Kidney (tissue), 22 donors: ENCODE measurements at places on chromosomes 7 and 10. TPM values are rescaled to one million over a fixed set of nuclear protein-coding genes. Genes with fewer than 3 reads are reported as not detected.

- no peak for DNase-seq
These were observed 20.0 kb upstream of the C10orf90 start for GRCh38 chr10:126690534-126690933.

GRCh38 chr7:94182721-94183120 is 178.6 kb upstream of the BET1 start:
- DNase-seq = no peak

CRTAC1 gene
- 6.1 TPM for total RNA-seq

SPDYE16 gene
- 0.31 TPM for total RNA-seq

CCDC172 gene
- not detected for total RNA-seq

DNA sequence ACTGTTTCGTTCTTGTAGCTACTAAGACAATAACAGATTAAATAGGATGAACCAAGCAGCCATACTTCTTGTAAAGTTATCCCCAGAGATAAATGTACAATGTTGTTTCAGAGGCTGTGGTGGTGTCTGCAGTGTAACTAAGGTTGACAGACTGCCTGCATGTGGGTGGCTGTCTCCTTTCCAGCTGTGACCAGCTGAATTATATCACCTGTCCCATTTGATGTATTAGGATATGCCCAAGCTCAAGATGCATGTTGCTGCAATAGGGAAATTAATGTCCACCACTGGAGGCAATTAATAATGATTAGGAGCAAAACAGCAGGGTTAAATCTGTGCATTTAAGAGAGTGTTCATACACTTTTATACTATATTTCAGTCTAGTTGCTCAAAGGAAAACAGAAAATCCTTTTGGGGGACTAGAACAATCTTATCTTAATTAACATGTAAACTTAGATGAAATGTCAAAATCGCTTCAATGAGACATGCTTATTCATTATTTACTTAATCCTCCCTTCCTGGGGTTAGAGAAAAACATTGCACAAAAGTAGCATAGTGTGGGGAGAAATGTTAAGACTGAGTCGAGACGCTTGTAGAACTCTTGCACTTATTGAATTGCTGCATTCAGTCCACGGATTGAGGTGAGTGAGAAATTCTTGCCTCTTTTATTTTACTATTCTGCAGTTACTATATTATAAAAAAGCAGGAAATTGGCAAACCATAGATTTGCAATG is 269.0 kb downstream of the SNX10 start:
- peak; percentile 84 for DNase-seq

DNA sequence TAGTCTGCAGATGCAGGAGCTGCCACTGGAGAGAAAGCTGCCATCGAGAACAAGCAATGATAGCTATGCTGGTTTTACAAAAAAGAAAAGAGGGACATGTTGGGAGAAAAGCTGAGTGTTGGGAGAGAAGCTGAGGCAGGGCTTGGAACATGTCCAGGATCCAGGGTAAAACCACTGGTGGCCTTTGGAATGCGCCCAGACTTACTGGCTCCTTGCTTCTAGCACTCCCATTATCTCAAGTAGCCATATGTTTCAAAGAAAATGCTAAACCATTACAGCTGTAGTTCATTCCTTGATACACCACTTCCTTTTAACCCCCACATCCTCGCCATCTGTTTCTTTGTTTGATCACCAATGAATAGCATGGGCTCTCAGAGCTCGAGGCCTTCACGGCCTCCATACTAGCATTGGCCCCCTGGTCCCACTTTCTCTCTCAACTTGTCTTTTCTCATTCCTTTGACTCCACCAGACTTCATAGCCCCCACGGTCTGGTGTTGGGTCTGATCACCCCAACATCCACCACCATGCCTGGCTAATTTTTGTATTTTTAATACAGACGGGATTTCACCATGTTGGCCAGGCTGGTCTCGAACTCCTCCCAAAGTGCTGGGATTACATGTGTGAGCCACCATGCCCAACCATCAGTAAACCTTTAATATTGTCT is 23.8 kb upstream of the PLAC9 start:
- no peak for DNase-seq

GRCh38 chr10:17061418-17061817 is 68.2 kb downstream of the CUBN start:
- no peak for DNase-seq

DNA sequence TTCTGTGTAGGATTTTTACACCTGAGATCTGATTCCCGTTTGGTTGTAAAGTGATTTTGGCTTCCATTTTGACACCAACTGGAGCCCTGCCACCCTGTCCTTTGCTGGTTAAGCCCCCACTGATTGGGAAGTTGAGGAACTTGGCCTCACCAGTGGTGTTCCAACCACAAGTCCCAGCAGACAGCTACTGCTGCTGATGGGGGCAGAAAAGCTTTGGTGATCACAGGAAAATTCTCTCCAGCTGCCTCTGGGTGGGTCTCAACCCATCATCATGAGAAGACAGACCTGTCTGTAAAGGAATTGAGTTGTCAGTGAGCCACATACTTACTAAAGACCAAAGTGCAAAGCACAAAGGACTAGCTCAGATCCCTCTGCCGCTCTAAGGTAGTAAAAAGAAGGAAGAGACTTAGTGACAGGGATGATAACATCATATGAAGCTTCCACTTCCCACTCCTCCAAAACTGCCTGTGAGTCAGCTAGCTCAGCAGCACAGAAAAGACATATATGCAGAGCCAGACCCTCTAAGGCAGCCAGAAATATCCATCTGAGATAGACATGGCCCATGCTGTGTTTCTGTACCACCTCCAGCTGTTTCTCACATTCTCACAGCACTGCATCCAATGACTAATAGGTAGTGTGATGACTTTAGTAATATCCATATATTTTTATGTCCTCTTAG is 22.4 kb upstream of the LRRC17 start:
- no peak for DNase-seq

BLNK gene
- total RNA-seq = 38.8 TPM

DNA sequence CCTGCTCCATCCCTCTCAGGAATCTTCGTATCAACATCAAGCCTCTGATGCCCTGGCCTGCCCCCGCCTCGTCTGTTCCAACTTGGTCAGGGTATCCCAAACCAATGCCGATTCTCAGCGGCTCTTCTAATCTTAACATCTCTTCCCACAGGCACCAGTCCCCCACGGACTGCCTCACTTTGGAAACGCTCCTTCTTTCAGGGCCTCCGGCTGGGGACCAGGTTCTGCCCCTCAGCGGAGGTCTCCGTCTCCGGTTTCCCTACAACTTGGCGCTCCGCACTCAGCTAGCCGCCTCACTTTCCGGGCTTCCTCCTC is 488 bp downstream of the ABCF2 start:
- no peak for DNase-seq

DNA sequence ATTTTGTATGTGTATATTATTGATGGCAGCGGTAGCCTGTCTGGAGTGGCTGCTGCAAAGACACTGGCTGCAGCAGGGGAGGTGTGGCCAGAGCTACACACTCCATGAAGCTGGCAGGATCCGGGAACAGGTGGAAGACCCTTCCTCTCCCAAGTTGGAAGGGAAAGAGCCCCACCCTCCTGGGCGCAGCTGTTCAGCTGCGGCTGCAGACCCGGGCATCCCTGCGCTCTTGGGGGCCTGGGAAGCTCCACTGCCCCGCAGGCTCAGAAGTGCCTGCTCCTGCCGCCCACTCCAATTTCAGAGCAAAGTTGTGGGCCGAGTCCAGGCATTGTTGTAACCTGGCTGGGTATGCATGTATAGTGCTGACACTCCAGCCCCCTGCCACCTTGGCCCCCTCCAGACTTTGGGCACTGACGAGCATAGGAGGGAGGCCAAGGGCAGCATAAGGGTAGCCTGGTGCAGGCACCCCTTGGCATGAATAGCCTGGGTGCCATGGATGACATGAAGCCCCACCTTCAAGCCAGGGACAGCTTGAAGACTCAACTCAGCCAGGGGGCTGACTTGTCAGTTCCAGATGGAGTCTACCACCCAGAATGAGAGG is 90.7 kb upstream of the TMEM168 start:
- no peak for DNase-seq

DNA sequence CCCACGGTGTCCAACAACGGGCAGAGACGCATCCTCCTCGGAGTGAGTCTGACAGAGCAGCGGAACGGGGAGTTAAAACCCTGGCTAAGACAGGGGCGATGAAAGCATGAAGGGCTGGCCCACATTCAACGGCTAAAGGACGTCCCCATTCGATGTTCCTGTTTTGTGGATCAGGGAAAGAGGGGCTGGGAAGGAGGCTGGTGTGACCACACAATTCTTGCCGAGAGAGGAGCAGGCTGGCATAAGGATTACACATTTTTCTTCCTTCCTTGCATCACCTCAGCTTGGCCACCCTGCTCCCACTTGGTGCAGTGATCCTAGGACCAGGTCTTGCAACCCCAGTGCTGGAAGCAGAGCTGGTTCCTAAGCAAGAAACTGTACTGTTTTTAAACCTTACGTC is 67.7 kb downstream of the GNA12 start:
- no peak for DNase-seq

DNA sequence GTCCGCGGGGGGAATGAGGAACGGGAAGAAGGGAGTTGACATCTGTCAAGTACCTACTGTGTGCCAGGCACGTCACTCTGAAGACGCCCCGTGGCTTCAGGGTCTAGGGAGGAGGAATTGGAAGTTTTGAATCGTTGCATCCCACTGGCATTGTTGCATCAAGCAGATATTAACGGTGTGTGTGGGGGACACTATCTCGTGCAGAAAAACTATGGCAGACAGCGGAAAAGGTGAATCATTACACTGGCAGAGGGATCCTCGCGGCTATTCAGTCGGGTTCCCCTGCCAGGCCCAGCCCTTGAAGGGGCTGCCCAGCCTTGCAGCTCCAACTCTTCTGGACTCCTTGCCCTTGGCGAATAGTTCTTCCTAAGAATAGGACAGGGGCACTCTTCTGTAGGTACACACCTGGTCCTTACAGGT is 1.0 kb upstream of the KIAA1549 start:
- no peak for DNase-seq

GRCh38 chr10:27449571-27449970 is 54.5 kb upstream of the RAB18 start:
- DNase-seq = no peak

DNA sequence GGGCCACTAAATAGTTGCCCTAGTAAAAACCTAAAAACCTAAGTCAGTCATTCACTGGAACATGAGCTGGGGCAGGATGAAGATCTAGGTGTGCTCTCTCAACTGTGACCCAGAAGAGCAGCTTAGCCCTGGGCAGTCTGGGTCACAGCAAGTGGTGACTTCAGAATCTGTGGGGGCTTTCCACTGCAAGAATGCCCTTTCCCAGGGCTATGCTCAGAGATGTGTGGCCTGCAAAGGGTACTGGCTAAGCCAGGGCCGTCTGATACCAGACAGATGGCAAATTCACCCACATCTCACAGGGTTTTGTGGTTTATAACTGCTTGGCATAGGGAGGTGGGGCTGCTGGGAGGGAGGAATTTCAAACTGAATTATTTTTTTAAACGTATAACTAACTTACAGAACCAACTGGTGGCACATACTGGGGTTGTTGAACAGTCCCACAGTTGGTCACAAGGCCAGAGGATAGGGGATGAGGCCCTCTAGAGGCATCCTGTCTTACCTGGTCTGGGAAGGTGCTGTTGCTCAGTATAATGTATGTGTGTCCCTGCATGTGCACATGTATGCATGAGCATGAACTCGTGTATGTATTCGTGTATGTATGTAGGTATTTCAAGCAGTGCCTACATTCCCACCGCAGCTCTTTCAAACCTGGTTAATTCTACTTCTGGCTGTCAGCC is 63.2 kb downstream of the PRPF18 start:
- DNase-seq = no peak

DNA sequence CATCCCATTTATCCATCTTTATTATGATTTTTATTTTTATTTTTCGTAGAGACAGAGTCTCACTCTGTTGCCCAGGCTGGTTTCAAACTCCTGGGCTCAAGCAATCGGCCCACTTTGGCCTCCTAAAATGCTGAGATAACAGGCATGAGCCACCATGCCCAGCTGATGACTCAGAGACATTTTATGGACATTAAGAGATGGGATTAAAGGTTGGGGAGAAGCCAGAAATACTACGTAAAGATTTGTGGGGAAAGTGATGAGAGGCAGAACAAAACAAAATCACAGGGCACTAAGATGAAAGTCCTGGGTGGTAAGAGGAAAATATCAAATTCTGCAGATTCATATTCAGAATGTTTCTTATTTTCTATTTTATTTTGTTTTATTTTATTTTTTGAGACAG is 7.6 kb downstream of the WNT8B start:
- DNase-seq = no peak

FANK1 gene
- 13.4 TPM for total RNA-seq
